CD4-positive, alpha-beta T cell treated with Interleukin-6 at 100 ng/mL for 8 hours (primary cell): ENCODE measurements at places on chromosomes 6 and 20.

DNA sequence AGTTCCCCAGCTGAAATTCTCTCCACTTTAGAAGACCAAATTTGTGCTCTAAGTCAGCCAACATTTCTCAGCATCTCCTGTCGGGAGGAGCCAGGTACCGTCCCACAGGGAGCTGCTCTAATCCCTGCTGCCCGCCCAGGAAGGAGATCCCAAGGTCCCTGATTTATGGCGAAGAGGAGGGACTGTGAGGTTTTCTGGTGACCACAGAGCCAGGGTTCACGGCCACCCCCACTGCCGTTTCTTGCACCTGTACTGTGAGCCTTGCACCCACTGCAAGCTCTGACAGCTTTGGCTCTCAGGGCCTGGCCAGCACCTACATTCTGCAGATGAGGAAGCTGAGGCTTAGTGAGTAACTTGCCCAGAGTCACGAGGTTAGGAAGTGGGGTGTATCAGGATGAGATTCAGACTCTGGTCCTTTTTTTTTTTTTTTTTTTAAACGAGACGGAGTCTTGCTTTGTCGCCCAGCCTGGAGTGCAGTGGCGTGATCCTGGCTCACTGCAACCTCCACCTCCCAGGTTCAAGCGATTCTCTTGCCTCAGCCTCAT, 34.9 kb downstream of the FOXC1 start:
- DNase-seq, result no peak

DNA sequence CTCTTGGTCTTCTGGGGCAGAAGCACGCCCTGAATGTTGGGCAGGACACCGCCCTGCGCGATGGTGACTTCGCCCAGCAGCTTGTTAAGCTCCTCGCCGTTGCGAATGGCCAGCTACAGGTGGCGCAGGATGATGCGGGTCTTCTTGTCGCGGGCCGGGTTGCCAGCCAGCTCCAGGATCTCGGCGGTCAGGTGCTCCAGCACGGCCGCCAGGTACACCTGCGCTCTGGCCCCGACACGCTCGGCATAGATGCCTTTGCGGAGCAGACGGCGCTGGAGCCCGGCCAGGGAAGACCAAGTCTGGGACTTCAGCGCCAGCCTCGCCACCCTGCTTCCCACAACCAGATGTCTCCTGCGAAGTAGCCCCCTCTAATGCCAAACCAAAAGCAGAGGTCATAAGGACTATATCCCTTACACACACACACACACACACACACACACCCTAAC, 8.0 kb upstream of the SLC17A3 start:
- DNase-seq, result peak; percentile 54

DNA sequence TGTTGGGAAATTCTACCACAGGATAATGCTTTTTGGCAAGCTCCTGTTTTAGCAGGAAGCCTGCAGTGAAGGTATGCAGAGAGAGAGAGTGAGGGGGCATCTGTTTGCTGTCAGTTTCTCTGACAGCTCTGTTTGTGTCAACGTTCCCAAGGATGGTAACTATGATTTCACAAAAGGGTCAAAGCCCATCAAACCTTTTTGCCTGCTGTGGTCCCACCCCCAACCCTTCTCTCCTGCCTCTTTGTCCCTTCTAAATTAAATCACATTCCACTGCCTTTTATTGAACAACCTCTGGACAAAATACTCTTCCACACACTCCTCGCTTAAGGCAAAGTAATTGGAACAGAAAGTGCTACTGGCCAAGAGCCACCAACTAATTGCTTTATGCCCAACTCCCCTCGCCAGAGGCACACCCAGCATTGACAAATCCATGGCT, 128.3 kb downstream of the TSHZ2 start:
- no peak for DNase-seq

- DNase-seq, result no peak
Observed at GRCh38 chr20:63082939-63083735, 76.4 kb upstream of the BHLHE23 start.

GRCh38 chr6:142444881-142445301, 143.1 kb downstream of the ADGRG6 start:
- DNase-seq, result no peak

DNA sequence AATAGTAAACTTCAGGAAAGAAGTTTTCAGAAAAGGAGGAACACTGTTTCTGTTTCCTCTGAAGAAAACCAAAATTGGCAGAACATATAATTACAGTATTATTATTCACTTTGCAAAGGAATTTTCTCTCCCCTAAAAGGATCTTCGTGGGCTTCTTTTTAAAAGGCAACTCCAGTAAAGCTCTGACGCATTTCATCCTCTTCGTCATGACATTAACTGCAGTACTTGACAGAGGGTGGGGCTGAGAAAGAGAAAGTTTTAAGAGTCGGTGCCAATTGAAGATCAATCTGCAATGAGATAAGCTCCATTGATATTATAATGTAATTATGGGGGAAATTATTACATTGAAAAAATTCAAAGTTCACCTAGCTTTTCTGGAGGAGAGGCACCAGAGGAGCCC, 75.8 kb downstream of the MYB start:
- DNase-seq, result no peak

DNA sequence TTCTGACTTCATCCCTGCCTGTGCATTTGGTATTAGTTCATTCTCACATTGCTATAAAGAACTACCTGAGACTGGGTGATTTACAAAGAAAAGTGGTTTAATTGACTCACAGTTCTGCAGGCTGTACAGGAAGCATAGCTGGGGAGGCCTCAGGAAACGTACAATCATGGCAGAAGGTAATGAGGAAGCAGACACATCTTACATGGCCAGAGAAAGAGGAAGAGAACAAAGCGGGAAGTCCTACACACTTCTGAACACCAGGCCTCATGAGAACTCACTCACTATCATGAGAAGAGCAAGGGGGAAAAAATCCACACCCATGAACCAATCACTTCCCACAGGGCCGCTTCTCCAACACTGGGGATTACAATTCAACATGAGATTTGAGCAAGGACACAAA, 303.9 kb downstream of the CBLN4 start:
- no peak for DNase-seq

- no peak for DNase-seq
Observed at GRCh38 chr6:69917834-69918233, 51.5 kb downstream of the COL19A1 start.

GRCh38 chr20:44735816-44736169, 9.9 kb upstream of the KCNK15 start:
- no peak for DNase-seq

DNA sequence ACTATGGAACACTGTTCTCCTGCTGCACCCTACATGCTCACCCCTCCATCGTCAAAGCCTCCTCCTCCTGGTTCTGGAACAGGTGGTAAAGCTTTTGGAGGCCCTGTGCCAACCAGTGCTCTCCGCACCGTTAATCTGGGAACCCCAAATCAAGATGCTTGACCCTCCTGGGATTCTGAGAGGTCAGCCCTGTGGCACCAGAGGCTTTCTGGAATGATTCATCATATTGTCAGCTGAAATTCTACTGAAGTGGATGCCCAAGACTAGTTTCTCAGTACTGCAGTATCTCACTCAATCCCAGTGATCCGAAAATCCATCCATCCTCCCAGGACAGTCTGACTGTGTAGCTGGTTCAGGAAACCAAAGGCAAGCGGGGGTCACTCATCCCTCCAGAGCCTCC, 92.7 kb downstream of the TRERF1 start:
- DNase-seq, result no peak

DNA sequence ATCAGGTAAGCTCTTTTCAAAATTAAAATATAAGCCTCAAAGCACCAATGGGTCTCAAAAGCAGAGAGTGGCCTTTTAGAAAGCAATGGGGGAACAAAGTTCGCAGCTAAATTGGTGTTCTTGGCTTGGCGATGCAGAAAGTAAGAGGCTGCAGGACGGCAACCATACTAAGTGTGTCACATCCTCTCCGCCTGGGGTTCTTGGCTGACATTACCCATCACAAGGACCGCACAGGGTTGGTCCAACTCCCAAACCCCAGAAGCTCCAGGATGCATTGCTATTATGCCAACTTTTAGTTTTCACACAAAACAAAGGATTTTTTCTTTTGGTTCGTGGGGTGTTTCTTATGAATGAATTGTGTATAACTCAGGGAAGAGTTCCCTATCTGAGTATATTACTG, 124.8 kb downstream of the PRKN start:
- no peak for DNase-seq

DNA sequence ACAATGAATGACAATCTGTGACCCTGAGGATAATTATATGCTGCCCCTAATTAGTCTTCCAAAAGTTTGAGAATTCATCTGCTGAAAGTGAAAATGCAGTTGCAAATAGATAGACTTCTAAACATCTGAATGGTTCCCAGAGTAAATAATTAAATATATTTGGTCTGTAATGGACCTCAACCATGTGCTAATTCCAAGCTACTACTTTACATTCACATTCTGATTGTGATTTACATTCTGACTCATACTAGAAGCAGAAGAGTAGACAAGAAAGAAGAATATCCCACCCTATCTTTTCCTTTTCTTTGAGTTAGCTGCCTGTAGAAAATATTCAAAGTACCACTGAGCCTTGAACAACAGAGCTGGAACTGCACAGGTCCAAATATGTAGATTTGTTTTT, 80.8 kb downstream of the PTPRK start:
- DNase-seq, result no peak

DNA sequence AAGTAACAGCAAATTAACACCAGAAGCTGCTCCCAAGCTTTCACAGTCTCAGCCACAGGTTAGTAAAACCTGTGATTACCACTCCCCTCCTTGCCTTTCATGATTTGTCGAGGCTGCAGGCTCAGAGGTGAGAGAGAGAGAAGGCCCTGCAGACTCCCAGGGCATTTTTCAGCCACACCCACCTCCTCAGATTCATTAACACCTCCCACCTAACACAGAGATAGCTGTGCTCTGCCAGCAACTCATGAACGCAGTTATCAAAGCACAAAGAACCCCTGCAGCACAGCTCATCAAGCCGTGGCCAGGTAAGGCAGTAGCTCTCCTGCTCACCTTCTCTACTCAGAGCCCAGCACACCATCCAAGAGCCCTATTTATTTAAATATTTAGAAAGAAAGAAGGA, 27.1 kb downstream of the F13A1 start:
- DNase-seq, result no peak

DNA sequence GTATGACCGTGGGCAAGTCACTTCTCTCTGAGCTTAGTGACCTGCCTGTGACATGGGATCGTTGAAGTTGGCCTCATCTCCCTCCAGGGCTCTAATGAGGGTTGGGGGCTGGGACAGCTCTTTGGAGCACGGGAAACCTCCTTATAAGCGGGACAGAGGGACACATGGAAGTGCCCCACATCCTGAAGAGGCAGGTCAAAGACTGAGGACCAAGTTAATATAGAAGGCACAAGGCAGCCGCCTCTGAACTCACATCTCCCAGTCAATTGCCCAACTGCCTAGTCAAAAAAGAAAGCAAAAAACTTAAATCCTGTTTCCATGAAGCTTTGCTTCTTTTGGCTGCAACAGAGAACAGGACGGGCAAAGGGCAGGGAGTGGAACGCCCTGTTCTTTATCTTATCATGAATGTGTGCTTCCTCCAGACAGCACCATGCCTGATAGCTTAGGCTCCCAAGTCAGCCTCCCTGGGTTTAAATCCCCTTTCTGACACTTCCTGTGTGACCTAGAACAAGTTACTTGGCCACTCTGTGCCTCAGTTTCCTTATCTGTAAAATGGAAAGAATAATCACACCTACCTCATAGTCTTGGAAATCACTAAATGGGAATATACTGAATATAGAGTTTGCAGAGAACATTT, 27.1 kb downstream of the LBP start:
- DNase-seq, result no peak

- peak; percentile 21 for DNase-seq
Observed at GRCh38 chr6:82246802-82247504, 591 bp downstream of the IBTK start.

DNA sequence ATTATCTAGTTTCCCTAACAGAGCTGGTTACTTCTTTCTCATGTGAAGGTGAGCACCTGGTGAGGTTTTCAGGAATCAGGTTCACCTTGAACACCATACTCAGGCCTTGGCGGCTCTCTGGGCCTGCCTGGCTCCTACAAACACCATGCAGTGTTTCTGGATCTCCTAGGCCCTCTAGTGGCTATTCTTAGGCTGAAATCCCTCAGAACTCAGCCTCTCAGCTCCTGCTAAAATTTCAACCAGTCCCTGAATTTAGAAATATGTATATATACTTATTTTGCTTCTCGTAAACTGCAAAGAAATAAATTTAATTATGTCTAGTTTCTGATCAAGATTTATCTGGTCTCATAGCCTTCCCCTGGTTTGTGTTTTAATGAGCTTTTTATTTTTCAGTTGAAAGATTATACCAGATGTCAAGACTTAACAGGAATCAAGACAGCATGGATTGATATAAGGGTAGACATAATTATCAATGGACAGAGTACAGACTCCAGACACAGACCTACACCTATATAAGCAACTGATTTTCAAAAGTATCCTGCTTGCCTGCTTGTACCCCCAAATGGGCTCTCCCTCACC, 55.9 kb downstream of the ANKEF1 start:
- peak; percentile 17 for DNase-seq

GRCh38 chr6:27726619-27727023, 185.6 kb downstream of the OR2B2 start:
- DNase-seq, result no peak

- no peak for DNase-seq
Observed at GRCh38 chr6:145212813-145213212, 522.5 kb downstream of the EPM2A start.

- DNase-seq, result peak; percentile 29
Observed at GRCh38 chr6:32623693-32624092, 13.5 kb upstream of the HLA-DQA1 start.

GRCh38 chr6:96755096-96755495, 82.2 kb downstream of the GPR63 start:
- DNase-seq, result no peak

DNA sequence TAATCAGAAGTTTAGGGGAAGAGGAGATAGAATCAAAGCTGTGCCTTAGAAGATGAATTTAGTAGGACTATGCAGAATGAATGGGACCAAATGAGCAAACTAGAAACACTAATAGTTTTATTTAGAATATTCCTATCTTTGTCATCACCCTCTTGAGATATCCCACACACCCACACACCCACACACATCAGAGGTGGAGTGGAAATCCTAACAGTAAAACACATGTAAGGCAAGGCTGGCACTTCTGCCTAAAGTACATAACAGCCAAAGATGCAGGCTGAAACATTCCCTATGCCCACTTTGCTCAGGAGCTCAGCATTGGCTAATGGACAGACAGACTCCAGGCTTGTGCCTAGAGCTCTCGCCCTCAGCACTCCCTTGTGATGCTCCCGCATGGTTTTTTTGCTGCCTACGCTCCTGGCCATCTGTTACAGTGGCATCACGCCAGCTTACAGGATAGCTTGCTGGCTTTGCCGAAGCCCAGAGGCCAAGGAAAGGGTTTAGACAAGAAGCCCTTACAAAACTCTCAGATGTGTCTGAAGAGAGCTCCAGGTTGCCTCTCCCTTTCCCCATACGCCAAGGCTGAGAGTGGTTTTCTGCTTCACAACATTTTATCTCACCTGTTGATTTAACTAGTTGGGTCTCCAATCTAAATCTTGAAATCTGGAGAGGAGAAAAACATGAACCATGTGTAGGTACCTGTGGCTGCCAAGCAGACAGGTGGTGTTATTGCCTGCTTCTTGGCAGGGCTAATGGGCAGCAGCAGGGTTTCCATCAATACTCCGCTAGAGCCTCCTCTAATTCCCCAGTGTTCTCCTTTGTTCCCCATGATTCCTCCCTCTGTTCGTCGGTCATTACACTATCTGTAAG, 282.6 kb upstream of the ID4 start:
- no peak for DNase-seq

- DNase-seq, result no peak
Observed at GRCh38 chr6:10140136-10140535, 274.7 kb downstream of the TFAP2A start.

GRCh38 chr6:35600659-35601125, 88.0 kb upstream of the TULP1 start:
- DNase-seq, result peak; percentile 43
